ENCODE measurements at places on chromosomes 16 and 17.

DNA sequence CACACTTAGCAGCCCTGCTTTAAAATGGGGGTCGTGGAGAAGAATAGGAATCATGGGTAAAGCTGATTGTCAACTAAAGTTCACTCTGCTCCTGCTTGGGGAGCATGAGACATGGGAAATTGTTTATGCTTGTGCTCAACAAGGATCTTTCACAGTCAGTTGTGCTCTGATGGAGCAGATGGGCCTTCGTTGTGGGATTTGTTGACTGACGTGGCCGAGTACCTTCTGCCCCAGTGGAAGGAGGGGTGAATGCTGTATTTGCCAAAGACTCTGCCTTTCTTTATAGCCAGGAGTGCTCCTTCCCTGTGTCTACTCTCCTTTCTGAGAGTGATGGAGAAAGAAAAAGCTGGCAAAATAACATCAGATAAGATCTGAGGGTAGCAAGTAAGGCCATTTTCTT, 11.4 kb downstream of the ARSG start:
- DNase-seq: no peak

DNA sequence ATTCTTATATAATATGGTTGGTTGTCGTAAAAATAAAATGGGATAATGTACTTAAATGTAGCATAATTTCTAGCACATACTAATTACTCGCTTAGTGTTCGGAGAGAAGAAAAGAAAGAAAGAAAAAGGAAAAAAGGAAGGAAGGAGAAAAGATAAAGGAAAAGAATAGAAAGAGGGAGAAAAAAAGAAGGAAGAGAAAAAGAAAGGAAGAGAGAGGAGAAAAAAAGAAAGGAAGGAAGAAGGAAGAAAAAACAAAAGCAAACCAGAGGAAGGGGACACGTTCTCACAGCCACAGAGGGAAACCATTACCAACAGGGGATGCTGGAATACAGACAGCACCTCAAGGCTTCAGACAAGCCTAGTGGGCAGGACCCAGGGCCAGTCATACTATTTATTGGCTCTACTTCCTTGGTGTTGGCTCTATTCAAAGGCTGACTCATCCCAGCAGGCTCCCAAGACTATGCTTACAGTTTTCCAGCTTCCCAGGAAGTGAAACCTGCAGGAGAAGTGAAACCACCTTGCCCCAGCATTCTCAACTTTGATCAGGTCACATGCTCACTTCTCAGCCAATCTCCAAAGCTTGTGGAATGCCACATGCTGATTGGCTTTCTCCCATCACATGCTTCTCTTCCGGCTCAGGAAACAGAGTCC, 273.5 kb upstream of the IRX5 start:
- no peak for DNase-seq

GRCh38 chr17:9890124-9890523, 14.9 kb downstream of the RCVRN start:
- no peak for DNase-seq

DNA sequence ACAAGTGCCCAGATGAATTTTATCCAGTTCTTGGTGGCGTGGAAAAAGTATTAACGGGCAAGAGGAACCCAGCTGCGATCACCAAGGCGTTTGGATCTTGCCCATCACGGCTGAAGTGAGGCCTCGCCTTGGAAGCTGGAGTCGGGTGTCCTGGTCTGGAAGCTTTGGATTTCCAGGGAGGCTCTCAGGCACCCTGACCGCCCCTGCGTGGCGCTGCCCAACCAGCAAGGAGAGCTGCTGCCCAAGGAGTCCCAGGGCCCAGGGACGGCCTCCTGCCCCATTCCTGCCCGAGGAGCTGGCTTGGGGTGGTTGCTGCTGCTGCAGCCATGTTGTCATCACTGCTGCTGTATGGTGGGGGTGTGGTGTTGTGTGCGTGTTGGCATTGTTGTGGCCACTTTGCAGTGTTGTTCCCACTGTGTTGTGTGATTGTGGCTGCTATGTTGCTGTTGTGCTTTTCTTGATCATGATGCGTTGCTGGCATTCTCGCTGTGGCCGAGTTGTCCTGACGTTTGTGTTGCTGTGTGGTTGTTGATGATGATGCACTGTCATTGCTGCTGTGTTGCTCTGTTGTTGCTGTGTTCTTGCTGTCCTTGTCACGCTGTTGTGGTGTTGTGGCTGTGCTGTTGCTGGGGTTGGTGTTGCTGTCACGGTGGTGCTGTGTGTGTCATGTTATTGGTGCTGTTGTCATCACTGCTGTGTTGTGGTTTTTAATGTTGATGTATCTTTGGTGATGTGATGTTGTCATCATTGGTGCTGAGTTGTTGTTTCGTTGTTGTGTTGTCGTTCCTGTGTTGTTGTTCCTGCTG, 318.8 kb downstream of the C16orf95 start:
- DNase-seq: no peak

DNA sequence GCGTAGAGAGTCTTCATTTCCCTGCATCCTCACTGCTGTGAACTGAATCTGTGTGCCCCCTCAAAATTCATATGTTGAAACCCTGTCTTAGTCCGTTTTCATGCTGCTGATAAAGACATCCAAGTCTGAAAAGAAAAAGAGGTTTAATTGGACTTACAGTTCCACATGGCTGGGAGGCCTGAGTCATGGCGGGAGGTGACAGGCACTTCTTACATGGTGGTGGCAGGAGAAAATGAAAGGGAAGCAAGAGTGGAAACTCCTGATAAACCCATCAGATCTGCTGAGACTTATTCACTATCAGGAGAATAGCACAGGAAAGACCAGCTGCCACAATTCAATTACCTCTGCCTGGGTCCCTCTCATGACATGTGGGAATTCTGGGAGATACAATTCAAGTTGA, 3.1 kb upstream of the CCDC42 start:
- no peak for DNase-seq

- no peak for DNase-seq
These were observed 1.7 kb downstream of the DEXI start for GRCh38 chr16:10940501-10941079.

DNA sequence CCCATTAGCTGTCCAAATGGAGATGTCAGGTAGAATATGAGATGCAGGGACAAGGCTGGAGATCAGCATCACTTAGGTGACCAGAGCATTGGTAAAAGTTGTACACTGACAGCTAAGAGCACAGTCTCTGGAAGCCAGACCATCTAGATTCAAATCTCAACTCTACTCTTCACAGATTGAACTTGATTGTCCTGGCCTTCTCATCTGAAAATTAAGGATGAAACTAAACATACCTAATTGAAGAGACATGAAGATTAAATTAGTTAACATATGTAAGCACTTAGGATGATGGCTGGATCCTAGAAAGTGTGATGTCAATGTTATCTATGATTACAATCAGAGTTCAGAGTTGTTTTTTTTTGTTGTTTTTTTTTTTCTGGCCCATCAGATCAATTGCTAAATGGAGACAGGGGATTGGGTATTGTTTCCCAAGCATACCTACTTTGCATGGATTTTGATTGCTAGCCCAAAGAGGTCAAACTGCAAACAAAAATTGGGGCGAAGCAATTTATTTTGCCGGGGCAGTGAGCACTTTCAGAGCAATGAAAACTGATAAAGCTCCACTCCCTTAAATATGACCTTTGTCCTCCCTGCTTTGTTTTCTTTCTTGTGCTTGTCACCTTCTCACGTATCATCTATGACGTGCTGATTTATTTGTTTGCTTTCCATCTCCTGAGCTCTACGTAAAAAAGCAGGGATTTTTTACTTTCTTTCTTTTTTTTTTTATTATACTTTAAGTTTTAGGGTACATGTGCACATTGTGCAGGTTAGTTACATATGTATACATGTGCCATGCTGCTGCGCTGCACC, 217.6 kb upstream of the CPHXL start:
- DNase-seq: no peak
